Stimulated activated CD8-positive, alpha-beta memory T cell treated with anti-CD3 and anti-CD28 coated beads, Interleukin-4, amount 100 ng/mL, for 1 hour (primary cell): ENCODE measurements at places on chromosomes 2 and 18.

- DNase-seq, result no peak
Measured at GRCh38 chr2:200430017-200430416, 79.9 kb downstream of the KCTD18 start.

DNA sequence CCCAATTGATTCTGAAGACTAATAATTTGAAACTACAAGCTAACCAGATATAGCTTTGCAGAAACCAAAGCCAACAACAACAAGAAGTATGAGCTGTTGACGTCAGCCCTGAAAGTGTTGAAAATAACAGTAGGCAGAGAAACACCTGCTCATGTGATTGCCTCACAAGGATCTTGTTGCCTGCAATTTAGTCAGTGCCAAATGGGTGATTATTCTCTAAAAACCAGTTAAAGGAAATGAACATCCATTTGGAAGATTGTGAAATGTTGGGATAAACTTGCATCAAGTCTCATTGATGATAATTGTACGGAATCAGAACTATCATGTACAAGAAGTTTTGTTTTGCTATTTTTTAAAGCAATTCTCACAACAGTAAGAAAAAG lies 2.8 kb downstream of the CYTIP start:
- no peak for DNase-seq

DNA sequence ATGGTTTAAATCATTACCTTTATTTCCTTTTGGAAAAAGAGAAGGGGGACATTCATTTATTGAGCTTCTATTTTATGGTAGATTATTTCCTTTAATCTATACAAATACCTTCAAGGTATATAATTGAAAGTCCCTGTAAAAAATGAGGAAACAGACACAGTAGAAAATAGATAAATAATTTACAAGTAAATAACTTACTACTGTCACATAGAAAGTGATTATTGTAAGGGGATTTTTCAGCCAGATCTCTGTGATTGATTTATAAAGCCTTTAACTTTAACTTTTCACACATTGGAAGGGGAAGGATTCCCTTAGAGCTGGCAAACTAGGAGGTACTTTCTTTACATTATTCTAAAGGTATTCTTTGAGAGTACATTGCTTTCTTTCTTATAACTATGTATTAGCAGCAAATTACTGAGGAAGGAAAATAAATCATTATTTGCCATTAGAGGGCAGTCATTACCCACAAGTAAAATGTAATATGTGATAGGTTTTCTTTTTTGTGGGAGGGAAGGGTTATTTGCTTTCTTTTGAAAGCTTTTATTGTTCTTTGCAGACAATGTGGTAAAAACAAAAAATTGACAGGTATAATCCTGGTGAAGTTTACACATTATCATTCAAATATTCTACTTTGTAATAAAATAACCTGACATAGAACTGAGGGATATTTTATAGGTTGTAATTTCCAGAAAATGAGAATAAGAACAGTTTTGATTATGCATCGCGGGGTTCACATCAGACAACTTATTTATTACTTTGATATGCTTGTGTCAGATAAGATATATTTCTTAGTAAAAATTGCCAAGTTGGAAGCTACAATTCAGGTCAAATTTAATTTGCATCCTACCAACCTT lies 24.8 kb upstream of the RPE start:
- no peak for DNase-seq

GRCh38 chr2:24568551-24568950 lies 77.5 kb downstream of the NCOA1 start:
- DNase-seq, result no peak

- no peak for DNase-seq
Measured at GRCh38 chr2:237896956-237897355, 37.5 kb downstream of the RAMP1 start.

DNA sequence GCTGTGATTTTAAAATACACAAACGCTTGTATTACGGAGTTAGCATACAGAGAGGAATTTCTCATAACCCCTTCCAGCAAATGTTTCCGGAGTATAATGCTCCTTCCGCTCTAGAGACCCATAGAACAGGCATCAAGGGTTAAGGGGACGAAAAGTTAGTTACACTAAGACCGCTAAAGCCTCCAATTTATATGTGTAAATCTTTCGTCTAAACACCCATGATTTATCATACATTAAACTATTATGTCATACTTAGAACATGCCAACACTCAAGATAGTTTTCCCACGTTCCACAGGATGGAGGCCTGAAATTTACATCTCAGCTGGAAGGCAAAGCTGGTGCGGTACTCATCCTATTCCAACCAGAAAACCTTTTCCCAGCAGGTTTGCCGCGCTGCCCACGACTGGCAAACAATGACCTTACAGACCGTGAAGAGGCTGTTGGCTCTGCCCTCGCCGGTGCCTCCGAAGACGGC lies 650 bp downstream of the ORMDL1 start:
- DNase-seq, result no peak

DNA sequence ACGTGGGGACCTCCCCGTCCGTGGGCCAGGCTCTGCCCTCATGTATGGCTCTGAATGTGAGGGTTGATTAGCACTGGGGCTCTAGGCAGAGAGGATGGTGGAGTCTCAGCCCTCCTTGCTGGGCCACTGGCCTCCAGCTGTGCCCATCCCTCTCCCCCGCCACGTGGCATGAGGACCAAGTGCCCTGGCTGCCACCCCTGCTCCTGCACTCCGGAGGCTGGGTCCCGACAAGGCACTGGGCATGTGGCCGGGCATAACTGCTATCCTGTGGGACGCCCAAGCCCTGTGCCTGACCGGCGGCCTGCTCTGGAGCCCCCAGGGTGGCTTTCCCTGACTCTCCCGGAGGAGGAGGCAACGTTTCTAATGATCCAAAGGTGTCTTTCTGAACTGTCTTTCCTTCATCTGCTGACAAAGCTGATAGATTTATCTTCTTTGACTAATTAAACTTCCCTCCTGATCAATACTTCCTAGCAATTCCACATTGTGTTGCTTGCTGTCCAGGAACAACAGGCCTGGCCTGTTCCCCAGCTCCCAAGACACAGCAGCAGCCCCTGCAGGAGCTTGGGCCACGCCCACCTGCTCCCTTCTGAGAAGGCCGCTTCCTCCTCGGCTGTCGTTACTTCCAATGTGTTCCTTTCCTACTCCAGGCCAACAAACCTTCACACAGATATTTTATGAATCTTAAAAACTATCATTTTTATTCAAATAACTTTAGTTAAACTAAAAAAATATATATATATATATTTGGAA lies 132.0 kb downstream of the SNTG2 start:
- DNase-seq, result no peak

GRCh38 chr2:23377771-23378170 lies 7.2 kb upstream of the KLHL29 start:
- DNase-seq, result no peak

- DNase-seq, result no peak
Measured at GRCh38 chr2:65232636-65233035, 5.0 kb downstream of the ACTR2 start.

DNA sequence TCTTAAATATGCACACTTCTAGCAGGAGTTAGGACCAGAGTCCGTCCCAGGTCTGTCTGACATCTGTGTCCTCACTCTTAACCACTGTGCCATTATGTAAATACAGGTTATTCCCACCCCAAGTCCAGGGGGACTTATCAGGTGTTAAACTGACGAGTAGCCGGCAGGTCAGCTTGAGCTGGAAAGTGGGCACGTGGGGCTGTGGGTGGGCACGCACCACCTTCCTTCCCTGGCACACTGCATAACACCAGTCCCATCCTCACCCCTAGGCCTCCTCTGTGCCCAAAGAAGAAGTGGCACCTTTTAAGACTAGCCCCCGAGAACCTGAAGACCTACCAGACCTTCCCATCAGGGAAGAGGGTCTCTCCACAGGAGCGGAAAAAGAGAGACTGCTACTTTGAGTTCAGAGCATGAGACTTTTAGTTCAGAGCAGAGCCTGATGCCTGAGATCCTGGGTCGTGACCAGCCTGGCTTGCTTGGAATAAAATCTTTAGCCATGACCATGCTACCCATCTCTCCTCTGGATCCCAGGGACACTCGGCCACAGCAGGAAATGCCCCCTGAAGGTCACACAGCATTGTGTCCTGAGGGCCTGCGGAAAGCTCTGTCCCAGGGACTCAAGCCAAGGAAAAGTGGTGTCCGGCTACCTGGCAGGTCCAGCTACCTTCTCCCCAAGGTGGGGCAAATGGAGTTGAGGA lies 62.0 kb downstream of the CIB4 start:
- no peak for DNase-seq

DNA sequence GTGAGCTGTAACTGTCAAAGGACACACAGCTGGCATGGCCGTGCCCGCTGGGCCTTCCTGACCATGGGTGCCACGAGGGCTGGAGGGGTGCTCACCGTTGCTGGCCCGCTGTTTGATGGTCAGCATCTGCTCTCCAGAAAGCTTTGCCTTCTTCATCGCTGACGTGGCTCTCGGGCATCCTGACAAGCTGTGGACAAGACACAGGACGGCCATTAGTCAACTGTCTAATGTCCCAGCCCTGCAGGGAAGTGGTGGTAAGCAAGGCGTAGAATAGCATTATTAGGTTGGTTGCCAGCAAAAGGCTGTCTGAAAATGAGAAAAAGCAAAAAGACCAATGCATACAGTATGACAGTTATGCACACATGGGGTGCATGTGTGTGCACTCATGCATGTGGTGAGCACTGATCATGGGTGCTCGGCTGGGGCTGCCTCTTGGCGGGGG lies 64.7 kb upstream of the PXDN start:
- no peak for DNase-seq

DNA sequence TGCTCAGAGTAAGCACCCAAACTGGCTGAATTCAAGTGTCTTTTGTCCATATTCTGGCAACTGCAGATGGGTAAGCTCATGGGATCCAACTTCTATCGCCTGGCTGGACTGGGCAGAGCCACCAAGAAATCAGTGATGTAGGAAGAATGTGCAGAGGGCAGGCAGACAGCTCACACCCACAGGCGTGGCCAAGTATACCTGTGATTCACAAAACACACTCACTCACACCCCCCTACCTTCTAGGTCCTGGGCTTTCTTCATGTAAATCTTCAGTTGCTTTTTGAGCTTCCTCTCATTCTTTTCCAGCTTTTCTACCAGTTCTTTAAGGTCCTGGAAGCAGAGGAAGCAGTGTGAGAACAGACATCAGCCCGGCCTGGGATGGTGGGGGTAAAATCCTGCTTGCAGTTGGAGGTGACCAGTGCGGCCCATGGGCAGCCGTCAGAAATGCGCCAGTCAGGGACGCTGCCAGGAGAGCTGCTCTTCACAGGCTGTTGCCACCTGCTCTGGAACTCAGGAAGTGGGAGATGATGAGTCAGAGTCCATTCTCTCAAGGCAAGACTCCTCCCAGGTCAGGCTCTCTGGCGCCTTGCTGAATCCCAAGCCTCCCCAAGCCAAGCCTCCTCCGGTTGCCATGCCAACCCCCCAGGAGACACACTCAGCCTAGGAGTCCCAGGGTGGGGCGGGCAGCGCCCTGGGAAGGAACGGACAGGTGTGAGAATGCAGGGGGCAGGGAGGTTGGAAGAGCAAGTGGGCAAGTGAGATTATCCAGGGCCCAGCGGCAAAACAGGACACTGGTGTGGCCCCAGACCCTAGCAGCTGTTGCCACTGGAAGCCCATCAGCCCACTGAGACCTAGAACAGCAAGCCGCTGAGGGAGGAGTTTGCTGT lies 36.2 kb upstream of the ACAA2 start:
- DNase-seq, result no peak

DNA sequence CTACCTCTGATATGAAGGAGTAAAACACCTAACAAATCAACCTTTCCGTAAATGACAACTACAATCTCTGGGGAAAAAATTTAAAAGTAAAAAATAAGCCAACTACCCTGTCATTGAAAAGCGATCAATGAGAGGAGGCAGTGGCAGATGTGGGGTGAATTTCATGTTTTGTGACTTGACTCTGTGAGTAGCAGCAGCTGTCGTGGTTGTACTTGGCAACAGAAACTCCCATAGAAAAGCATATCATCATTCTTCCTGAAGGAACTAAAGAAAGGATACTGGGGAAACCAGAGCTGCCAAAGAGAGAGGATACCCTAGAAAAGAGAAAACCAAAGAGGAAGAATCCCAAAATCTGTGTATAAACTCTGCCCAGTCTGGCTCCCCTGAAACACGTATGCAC lies 236.4 kb downstream of the TNS1 start:
- no peak for DNase-seq

DNA sequence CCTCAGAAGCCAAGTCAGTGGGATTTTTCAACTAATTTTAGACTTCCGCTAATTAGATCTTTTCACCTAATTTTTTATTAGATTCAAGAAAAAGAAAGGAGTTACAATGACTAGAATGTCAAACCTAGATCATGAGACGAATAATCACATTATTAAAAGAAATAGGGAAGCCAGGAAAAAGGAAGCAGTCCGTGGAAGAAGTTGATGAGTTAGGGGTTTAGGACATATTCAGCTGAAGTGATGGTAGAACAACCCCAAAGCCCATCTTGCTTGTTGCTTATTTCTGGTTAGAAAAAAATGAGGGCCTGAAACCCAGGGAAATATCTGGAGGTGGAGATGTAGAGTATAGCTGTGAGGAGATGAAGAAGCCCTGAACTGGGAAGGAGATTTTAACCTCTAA lies 8.0 kb downstream of the KLF7 start:
- DNase-seq, result no peak

GRCh38 chr18:76981396-76981968 lies 151.1 kb downstream of the MBP start:
- DNase-seq, result no peak

GRCh38 chr2:195038153-195038552 lies 618.9 kb upstream of the SLC39A10 start:
- no peak for DNase-seq

DNA sequence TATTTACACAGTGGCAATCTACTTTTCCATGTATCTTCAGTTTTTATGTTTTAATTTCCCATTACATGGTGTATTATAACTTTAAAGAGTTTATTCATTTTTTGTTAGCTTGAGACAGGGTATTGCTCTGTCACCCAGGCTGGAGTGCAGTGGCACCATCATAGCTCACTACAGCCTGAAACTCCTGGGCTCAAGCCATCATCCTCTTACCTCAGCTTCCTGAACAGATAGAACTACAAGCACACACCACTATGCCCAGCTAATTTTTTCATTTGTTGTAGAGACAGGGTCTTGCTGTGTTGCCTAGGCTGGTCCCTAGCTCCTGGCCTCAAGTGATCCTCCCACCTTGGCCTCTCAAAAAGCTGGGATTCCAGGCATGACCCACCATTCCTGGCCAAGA lies 66.8 kb downstream of the COA5 start:
- DNase-seq, result no peak

GRCh38 chr2:133835821-133836619 lies 267.8 kb upstream of the NCKAP5 start:
- no peak for DNase-seq

- no peak for DNase-seq
Measured at GRCh38 chr2:31110998-31111397, 27.2 kb downstream of the GALNT14 start.

DNA sequence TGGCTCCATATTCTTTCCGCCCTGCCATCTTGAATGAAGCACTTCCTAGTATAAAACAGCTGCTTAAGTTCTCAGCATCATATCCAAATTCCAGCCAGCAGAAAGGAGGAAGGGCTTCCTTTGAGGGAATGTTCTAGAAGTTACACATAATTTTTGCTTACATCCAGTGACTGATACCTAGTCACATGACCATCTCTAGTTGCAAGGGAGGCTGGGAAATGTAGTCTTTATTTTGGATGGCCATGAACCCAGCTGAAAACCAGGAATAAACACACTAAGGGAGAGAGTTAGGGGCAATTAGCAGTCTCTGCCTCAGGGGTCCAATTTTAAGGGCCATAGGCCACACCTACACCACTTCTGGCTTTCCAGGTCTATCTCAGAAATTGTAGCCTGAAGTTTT lies 57.8 kb upstream of the LMAN1 start:
- DNase-seq, result no peak

GRCh38 chr2:200003444-200003843 lies 48.1 kb downstream of the MAIP1 start:
- no peak for DNase-seq

GRCh38 chr2:70094171-70094977 lies 7.1 kb downstream of the PCBP1 start:
- DNase-seq, result no peak

GRCh38 chr2:174330945-174331594 lies 3.7 kb upstream of the SP9 start:
- no peak for DNase-seq
